ENCODE measurements at places on chromosomes 3 and 15.

DNA sequence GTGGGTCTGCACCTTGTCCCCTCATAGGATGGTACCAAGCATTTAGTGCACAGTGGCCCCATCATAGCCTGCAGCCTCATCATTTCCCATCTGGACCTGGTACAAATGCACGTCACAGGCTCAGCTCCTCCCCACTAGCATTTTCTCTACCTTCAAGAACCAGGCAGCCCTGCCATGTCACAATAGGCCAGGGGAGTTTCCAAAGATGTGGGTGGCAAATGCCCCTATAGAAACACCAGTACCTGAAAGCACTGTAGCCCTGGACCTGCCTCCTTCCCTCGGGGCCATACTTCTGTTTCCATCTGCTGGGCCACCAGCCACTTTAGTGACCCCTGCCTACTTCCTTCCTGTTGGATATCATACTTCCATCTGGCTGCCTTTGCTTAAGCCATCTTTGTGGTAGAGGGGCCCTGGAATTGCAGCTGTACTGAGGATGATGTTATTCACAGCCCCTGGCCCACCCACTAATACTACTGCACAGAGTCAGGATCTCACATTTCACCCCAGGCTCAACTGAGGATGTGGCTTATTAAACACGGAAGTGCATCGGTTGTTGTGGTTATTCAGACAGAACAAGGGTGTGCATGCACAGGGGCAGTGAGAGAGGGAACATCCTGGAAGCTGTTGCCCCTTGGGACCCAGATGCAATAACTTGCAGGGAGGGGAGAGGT, 3.8 kb downstream of the TCTA start:
- DNase-seq: no peak

GRCh38 chr3:50591196-50591741, 20.3 kb downstream of the CISH start:
- no peak for DNase-seq

GRCh38 chr3:45191924-45192417, 34.1 kb downstream of the TMEM158 start:
- DNase-seq: no peak

DNA sequence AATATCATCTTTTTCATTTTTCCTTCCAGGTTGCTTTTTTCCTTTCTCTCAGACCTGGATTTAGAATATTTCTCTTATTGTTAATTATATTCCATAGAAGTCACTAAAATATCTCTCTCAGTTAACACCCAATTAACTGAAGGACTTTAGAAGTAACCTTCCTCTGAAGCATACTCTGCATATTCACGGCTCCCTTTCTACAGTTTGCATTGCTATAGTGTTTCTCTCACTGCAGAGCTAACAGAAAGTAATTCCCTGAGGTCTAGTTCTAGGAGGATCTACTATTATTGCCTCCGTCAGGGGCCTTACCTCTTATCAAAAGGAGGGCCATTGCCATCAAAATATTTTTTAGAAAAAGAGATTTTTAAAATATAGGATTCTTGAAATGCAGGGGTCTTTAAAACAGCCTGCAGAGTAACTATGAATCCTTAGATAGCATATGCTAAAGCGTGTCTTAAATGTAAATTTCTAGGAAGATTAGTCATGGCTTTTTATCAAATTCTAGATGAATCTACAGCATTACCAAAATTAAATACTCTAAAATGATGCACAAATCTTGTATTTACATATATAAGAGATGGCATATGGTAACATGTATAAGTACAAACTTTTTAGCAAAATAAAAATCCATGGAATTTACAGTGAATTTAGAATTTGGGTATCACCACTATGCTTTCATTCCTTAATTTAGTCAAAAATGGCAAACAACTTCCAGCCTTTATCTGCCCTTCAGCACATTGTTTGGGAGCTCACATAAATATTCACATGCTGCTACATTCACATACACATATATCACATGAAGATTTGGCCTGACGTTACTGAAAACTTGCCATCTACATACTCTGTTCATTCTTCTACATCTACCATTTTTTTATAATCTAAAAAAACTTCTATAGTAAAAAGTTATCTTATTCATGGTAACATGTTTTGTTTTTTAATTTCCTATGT, 696.8 kb downstream of the OTOL1 start:
- no peak for DNase-seq

DNA sequence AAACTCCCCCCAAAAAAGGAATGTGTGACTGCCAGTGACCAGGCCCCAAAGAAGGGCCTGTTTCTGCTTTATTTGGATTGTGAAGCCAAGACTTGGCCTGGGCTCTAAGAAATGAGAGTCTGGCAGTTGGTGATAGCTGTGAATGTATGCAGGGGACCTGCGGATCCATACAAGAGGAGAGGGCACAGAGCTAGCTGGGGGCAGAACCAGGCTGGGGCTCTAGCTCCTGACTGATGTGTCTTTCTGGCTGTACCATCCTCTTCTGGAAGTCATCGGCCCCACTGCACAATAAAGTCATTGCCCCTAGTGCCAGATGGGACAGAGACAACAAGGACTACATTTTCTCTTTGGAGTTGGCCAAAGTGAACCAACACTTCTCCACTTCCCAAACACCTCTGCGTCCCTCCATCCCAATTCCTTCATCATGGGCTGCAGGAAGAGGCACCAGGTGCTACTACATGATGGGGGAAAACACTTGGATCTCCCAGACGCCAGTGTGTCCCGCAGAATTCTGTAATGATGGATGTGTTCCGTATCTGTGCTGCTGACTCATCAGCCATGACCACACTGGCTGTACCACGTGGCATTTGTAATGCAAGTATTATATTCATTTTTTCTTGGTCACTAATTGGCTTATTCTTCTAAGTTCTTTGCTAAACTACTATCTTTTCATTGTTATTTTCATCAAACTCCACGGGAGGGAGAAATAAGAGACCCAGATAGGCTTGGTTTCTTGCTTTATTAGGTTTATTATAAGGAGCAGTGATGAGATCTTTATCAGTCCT, 1.7 kb upstream of the PLA2G4F start:
- DNase-seq: no peak

DNA sequence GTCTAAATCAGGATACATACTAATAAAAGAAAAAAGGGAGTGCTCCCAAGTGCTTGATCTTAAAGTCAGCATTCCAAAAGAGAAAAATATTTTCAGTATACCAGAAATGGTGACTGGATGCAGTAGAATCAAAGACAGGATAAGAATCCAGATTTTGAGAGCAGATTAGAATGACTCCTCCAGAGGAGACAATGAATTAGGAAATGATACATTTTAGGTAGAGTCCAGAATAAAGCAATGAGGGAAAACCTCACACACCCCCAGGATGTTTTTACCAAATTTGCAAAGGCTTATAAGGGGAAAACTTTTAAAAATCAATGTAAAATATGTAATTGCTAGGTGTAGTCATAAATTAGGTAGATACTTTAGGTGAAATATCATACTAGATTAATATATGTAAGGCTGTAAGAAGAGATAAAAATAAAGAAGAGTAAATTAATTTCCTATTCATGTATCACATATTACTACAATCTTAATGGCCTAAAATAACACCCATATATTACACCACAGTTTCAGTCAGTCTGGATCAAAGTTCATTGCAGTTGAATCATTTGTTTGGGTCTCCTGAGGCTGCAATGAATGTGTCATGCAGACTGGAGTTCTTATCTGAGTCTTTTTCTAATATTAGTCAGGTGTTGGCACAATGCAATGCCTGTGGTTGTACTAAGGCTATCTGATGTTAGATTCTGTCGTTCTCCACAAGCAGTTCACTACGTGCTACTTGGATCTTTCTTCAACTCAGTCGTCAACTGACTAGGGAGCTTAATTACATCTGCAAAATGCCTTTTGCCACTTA, 547.8 kb upstream of the EPHA6 start:
- no peak for DNase-seq

DNA sequence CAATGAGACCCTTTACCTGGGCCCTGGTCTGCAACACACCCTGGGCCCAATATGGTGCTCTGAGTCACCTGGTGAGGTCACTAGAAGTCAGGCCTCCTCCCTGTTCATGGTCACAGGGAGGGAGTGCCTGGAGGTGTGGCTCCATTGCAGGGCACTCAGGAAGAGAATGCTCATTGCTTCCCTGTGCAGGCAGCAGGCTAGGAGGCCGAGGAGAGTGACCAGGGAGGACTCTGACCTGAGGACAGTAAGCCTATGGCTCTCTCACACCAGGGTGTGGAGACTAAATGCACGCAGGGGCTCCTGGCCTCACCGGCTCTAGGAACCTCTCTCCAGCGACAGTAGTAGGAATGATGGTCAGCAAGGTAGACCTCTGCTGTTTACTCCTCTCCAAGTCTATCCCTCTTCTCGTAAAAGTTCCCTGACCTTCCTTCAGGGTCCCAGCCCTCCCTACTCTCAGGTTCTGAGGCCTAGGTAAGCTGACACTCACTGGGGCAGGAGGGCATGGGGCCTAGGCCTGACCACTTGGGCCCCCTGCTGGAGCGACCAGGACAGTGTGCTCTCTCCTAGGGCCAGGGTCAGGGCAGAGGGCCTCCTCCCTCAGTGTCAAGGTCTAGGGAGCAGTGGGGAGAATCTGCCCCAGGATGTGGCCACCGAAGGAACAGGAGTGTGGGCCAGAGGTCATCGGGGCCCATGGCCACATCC, 9.6 kb upstream of the SLCO2A1 start:
- no peak for DNase-seq

GRCh38 chr15:44726568-44727484, 9.5 kb upstream of the TRIM69 start:
- DNase-seq: peak; percentile 13

DNA sequence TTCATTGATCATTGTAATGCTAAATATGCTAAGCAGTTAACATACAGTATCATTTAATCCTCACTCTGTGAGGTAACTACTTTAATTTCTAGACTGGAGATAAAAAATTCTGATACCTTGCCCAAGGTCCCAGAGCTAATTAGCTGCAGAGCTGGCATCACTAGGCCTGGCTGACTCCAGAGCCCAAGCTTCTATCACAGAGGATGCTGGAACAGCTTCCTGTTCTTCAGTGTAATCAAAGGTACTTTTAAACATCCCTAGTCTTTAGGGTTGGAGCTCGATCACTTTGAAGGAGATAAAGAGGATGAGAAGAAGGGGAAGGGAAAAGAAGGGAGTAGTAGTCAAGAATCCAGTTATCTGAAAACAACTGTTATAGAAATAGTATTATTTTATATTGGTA, 37.1 kb upstream of the BOC start:
- DNase-seq: no peak

GRCh38 chr3:151226825-151227224, 23.8 kb upstream of the GPR171 start:
- DNase-seq: no peak

DNA sequence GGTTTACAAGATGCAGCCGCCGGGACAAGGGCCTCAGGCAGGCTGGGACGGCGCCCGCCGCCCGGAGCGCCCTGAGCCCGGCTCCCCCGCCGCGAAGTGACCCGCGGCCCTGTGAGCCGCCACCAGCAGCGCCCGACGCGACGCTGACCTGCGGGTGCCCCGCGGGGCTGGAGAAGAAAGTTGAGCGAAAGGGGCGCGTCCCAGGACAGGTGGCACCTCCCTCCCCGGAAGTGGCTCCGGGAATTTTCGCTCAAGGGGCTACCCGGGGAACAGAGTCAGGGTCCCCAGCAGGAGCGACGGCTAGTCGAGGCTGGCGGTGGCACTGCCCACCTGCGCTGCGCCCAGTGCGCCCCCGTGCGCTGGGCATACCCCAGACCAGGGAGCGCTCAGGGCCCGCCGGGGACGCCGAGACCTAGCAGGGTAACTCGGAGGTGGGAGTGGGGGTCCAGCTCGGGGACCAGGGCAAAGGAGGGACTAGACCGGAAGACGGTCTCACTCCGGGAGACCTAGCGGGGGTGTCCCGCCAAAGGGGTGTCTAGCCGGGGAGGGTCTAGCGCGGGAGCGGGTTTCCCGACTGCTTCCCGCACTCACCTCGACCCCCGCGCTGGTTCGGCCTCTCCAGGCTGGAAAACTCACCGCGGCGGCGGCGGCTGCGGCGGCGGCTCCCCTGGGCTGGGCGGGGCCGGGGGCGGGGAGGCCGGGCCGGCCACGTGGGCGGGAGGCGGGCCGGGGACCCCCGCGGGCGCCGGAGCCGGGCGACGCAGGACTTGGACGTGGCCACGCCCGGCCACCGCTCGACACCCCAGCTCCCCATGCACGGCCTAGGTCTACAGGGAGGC, 18.4 kb downstream of the SPATA12 start:
- DNase-seq: peak; percentile 1

DNA sequence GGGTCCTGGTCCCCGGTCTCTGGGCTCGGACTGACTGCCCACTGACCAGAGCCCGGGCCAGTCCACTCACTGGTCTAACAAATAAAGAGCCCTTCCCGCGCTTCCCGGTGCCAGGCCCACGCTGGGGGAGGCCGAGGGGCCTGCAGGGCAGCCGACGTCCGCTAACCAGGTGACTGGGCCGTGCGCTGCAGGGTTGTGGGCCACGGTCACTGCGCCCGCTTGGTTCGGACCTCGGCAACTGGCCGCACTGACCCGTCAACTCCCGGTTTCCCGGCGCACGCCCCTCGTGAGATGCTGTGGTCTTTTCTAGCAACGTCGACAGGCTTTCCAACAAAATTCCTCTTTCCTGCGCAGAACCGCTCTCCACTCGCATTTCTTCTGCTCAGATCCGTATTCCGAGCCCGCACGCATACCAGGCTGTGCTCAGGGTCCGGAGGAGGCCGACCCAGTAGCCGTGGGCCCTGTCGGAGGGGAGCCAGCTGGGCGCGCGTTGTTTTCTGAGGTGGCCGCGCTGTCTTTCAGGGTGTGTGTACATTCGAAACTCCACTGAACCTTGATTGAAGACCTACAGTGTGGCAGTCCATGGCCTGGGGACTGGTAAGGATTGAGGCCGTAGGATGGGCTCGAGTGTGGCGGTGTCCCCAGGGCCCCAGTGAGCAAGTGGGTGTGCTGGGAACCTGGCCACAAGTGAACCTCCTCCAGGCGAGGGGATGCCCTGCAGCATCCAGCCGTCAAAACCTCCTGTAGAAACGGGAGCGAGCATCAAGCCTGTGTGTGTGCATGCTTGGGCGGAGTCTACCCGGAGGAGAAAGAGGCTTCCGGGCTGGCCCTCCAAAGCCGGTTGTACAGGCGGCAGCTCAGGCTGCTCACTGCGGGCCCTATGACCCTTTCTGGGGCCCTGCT, 875 bp upstream of the NT5DC2 start:
- peak; percentile 34 for DNase-seq

DNA sequence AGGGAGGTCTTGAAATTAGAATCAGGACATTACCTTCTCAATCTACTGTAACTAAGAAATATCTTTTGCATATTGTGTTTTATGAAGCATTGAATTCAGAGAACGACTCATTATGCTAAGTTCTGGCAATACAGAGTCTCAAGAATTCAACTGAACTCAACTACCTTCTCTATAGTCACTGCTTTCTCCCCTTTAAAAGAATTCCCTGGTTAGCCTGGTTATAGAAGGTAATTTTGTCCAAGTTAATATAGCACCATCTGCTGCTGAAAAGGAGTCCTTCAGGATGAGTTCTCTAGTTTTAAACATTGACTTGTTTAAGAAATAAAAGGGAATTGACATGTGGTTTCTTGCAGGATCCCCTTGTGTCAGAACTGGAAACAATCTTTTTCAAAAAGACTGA, 60.2 kb downstream of the IL16 start:
- no peak for DNase-seq

DNA sequence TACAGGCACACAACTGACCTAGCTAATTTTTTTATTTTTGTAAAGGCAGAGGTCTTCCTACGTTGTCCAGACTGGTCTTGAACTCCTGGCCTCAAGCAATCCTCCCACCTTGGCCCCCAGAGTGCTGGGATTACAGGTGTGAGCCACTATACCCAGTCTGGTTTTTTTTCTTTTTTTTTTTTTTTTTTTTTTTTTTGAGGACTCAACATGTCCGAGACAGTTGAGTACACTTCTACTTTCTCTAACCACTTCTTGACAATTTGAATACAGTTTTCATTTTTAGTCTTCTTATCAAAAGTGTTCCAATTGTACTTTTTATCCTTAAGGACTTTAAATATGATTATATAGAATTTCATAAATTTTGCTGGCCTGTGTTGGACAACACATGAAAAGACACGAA, 7.4 kb upstream of the GSK3B start:
- DNase-seq: no peak

Data from COR-L47 (cell line).